ENCODE measurements at places on chromosomes 13 and 19.
A peak's percentile ranks its signal among the peaks of the same experiment; 100 is the strongest.

DNA sequence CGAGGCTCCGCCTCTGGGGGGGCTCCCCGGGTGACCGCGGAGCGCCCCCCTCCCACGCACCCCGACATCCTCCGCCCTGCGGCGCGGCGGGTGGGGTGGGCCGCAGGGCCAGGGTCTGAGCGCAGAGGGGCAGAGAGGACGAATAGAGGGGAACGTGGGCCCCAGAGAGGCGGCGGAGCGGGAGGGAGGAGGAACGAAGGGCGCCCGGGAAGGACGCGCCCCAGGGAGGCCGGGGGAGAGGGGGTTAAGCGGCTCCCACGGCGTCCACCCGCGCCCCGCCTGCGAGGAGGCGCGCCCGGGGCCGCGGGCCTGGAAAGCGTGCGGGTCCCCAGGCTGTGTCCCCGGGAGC lies 1.0 kb downstream of the HCN2 start:
- no peak for DNase-seq

- DNase-seq, result peak; percentile 16
These were observed 75.1 kb downstream of the GNG7 start for GRCh38 chr19:2627319-2627829.

GRCh38 chr13:28754698-28755545 lies 36.2 kb upstream of the SLC46A3 start:
- no peak for DNase-seq

DNA sequence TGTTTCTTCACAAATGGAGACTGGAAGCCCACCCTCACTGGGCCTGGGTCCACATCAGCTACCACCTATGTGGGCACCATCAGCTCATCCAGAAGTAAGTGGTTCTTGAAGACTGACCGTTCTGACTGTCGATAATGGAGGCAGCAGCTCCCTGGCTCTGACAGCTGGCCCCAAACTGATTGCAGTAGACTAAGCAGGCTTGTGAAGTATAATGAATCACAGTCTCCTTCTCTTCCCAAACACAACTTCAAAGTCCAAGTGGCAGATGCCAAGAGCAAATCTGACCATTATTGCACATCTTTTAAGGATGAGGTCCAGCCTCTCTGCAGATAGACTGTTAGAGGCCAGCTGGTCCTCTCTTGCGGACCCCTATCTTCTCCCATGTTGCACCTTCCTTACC lies 574.4 kb upstream of the KLF12 start:
- no peak for DNase-seq

DNA sequence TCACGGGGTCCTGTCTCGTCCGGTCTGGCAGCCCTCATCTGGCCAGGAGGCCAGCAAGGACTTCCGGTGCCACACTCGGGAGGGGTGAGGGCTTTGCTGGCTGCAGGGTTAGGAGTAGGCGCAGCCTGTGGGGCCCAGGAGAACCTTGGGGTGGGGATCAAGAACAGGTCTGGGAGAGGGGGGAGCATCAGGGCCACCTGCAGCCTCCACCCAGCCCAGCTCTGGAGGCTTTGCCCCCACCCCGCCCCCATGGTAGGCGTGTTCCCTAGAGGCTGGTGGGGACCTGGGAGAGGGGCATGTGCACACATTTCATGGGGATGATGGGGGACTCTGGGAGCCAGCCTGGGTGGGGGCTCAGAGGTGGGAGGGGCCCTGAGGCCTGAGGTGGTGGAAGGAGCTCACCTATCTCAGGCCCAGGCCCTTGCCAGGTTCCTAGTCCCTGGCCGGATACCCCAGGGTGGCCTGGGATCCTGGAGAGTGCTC lies 23.3 kb downstream of the WTIP start:
- DNase-seq, result no peak

GRCh38 chr19:38028913-38029510 lies 122.0 kb downstream of the SIPA1L3 start:
- no peak for DNase-seq

GRCh38 chr19:45391346-45391745 lies 13.5 kb downstream of the PPP1R13L start:
- no peak for DNase-seq

DNA sequence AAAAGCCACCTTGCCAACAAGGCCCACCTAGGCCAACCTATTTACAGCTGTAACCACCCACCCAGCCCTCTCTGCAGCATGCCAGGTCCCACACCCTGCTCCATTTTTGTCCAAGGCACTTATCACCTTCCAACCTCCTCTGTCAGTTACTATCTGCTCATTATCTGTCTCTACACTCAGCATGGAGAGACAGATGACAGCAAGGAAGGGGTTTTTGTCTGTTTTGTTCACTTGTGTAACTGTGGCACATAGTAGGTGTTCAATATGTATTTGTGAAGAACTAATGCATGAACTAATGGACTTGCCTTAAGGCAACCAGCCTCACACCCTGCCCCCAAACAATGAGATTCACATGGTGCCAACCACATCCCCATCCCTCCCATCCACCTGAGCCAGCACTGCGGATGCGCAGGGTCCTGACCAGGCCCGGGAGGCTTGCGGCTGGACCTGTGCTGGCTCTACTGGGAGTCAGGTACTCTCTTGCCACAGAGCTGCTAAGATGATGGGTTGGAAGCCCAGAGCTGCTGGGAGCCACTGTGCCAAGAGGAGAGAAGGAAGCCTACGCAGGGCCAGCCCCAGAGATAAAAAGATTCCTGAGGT lies 17.3 kb downstream of the DEDD2 start:
- no peak for DNase-seq

- no peak for DNase-seq
These were observed 148.9 kb downstream of the SHISA2 start for GRCh38 chr13:25902891-25903341.

DNA sequence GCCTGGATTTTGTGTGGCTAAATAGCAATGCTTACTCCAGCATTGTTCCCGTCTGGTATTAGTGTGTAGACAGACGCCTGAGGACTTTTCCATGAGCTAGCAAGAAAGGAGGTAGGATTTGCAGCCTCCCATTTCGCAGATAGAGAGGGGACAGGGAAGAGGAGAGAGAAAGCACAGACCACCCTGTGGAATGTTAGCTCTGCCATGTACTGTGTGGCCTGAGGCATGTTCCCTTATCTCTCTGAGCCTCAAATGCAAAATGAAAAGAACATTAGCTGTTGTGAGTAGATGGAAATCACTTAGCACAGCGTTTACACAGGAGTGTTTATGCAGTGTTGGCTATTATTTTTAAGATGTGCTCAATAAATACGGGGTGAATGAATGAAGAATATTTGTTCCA lies 45.5 kb downstream of the OLFM4 start:
- no peak for DNase-seq

GRCh38 chr13:75395901-75396300 lies 86.1 kb downstream of the TBC1D4 start:
- DNase-seq, result no peak

GRCh38 chr13:95352486-95352885 lies 51.2 kb upstream of the ABCC4 start:
- DNase-seq, result no peak

- no peak for DNase-seq
These were observed 126.0 kb downstream of the FOXO1 start for GRCh38 chr13:40540328-40541044.

DNA sequence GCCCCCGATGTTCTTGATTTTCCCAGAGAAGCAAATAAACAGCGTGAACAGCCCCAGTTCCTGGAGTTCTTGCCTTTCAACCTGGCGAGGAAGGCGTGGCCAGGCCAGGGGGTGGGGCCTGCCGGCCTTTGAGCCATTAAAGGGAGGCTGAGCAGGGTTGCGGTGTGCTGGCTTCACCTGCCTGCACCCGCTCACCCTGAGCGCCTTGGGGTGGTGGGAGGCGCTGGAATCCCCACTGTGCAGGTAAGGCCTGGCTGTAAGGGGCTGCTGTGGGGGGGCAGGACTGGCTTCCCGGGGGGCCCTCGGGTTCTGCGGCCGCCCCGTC lies 2.7 kb upstream of the MISP start:
- DNase-seq, result no peak

DNA sequence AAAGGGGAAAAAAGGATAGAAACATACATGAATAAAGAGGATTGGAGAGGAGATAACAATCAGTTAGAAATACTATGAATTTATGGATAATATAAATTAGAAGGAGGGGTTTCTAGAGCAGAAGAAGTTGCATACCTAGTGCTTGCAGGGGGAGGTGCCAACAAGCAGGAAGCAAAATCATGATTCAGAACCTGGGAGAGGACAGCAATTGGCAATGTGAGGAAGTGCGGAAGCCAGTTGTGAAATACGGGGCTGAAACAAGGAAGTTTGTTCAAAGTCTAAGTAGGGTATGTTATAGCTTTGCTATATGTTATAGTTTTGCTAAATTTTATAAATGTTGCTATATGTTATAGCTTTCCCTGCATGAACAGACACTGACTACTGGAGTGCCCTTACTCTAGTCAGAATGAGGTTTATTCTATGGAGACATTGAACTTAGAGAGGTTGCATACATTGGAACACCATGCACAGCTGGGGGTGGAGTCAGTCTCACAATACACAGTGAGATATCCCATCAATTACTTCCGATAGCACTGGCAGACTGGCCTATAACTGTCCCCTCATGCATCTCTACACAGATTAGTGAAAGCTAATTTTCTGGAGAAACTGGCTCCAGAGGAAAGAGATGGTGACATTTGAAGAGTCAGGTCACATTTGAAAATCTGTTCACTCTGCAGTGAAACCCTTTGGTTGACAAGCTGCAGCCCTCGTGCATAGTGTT lies 92.1 kb downstream of the GPC6 start:
- DNase-seq, result no peak

- no peak for DNase-seq
These were observed 78.2 kb upstream of the MIR17HG start for GRCh38 chr13:91269237-91269636.

- DNase-seq, result no peak
These were observed 184.3 kb downstream of the MYO16 start for GRCh38 chr13:108813587-108814170.

GRCh38 chr13:101343128-101343787 lies 73.0 kb downstream of the NALCN start:
- DNase-seq, result no peak

DNA sequence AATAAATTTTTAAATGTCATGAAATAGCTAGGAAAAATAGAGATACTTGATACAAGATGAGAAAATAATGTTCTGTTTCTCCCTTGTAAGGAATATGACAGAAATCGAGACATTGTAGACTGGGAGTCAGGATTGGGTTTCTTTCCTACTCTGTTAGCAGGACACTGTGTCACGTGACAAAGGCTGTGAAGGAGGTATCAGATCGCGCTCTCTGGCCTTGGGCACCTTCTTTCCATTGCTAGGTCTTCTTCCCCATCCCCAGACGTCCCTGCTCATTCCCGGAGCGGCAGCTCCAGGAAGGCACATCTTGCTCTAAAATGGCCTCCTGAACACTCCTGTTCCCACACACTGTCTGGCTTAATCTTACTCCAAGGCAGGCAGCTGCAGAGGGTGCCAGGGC lies 133.4 kb downstream of the TM9SF2 start:
- DNase-seq, result no peak

DNA sequence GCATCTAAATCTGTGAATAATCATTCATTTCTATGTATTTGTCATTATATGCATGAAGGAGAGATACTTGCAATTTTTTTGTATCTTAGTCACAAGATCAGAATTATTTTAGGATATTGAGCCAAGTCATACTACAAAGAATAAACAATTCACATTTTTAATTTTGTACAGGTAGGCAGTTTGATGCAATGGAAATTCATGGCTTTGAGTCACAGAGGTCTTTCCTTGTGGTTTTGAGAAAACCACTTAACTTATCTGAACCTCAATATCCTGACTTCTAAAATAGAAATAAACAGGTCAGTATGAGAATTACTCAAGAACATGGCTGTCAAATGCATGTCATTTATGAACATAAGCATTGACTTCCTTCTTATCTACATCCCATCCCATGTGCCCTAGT lies 221.4 kb upstream of the SLC10A2 start:
- no peak for DNase-seq

DNA sequence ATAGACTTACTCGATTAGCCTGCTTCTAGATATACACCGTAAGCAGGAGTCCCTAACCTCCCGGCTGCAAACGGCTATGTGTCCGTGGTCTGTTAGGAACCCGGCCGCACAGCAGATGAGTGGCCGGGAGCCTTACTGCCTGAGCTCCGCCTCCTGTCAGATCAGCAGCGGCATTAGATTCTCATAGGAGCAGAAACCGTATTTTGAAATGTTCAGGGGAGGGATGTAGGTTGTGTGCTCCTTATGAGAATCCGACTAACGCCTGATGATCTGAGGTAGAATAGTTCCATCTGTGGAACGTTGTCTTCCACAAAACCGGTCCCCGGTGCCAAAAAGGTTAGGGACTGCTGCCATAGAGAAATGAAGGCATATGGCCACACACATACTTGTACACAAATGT lies 1491.9 kb downstream of the SLITRK5 start:
- DNase-seq, result no peak

DNA sequence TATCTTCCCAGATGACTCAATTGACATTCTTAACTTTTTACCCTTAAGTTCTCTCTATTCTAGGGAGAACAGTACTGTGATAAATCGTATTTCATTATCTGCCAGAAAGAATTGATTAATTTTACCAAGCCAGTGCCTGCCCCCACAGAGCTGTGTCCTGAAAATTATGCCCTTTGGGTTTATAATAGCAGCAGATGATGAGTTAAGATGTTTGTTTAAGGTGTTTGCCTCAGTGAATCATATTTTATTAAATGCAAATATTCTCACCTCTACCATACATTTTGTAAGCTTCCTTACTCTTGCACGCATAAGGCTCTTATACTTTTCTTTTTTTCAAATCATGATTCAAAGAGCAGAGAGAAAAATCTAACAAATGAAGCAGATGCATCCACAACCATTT lies 318.6 kb downstream of the DCT start:
- DNase-seq, result no peak

DNA sequence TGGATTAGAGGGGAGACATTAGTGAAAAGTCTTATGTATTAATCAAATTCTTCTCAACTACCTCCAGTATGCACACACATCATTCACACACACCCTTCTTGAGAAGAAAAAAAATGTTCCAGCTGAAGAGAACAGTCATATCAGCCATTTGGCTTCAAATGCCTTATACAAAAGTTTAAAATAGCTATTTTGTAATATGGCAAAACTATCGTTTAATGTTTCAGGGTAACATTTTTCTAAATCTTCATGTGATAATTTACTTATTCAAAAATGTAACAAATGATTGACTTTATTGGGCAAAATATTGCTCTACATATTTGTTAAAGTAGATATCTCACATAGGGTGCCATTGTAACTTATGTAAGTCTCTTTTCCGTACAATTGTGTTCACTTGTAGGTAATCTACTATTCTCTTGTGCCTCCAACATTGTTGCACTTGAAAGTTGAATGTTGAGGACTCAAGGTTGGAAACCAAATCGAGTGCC lies 13.6 kb downstream of the ZIC2 start:
- no peak for DNase-seq

- peak; percentile 20 for DNase-seq
These were observed 610 bp downstream of the ZNF791 start for GRCh38 chr19:12611361-12611699.

DNA sequence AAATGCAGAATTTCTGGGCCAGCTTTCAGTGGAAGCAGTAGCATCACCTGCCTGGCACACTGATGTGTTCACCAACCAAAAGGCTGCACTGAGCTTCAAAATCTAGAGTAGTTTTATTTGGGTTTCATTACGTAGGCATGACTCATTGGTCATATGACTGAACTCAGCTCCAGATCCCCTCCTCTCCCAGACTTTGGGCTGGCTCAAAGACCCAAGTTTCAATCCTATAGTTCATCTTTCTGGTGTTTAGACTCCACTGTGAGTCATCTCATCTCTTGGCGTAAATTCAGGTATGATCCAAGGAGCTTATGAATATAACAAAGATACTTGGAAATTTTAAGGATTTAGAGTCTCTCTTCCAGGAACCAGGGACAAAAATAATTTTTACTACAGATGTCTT lies 17.7 kb downstream of the ZMYM5 start:
- DNase-seq, result no peak
